ENCODE measurements at places on chromosomes 11 and 22. TPM values are rescaled to one million over a fixed set of nuclear protein-coding genes. Genes with fewer than 3 reads are reported as not detected.

SLC22A25 gene
- total RNA-seq, result not detected

BRMS1 gene
- total RNA-seq, result 44.0 TPM

RAB38 gene
- 0.76 TPM for total RNA-seq

MMP27 gene
- not detected for total RNA-seq

NECTIN1 gene
- 26.0 TPM for total RNA-seq
